ENCODE measurements at places on chromosomes 2 and 18.

- H3K27me3 ChIP-seq: peaks cover 33% of the 10 kb centered on the region
- no peaks in the 10 kb centered on the region for H3K4me1 ChIP-seq
- no peak overlapping the region for H3K4me3 ChIP-seq
- no peak overlapping the region for H3K27ac ChIP-seq
Measured at GRCh38 chr2:173819852-173820251, 145.3 kb downstream of the SP3 start.

GRCh38 chr18:34695310-34695709 is 14.8 kb upstream of the DTNA start:
- H3K4me3 ChIP-seq: no peak overlapping the region
- no peak for DNase-seq
- no peaks in the 10 kb centered on the region for H3K4me1 ChIP-seq
- H3K27ac ChIP-seq: no peak overlapping the region
- no peaks in the 10 kb centered on the region for H3K36me3 ChIP-seq

- peak; percentile 38 for DNase-seq
- H3K27me3 ChIP-seq: no peaks in the 10 kb centered on the region
- H3K27ac ChIP-seq: no peak overlapping the region
- H3K4me3 ChIP-seq: no peak overlapping the region
Measured at GRCh38 chr18:25345081-25345866, 6.7 kb downstream of the ZNF521 start.

DNA sequence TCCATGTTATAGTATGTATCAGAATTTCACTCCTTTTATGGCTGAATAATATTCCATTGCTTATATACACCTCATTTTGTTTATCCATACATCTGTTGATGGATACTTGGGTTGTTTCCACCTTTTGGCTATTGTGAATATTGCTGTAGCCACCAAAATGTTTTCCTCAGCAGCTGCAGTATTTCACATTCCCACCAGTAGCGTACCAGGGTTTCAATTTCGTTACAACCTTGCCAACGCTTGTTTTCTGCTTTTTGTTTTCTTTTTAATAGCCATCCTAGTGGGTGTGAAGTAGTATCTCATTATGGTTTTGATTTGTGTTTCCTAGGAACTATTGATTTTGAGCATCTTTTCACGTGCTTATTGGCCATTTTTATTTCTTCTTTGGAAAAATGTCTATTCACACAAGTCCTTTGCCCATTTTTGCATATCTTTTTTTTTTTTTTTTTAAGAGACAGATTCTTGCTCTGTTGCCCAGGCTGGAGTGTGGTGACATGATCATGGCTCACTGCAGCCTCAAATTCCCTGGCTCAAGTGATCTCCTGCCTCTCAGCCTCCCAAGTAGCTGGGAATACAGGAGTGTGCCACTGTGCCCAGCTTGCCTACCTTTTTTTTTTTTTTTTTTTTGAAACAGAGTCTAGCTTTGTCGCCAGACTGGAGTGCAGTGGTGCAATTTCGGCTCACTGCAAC is 14.2 kb downstream of the UBXN2A start:
- peak; percentile 50 for DNase-seq
- H3K4me1 ChIP-seq: no peaks in the 10 kb centered on the region
- peak overlapping the region; percentile 66 for H3K4me3 ChIP-seq
- no peaks in the 10 kb centered on the region for H3K36me3 ChIP-seq
- peak overlapping the region; percentile 23 for H3K27ac ChIP-seq

GRCh38 chr2:203400805-203401585 is 72.8 kb downstream of the ABI2 start:
- peak overlapping the region; percentile 43 for H3K27ac ChIP-seq
- peaks cover 58% of the 10 kb centered on the region for H3K4me1 ChIP-seq
- H3K4me3 ChIP-seq: no peak overlapping the region
- no peaks in the 10 kb centered on the region for H3K27me3 ChIP-seq

- H3K4me1 ChIP-seq: no peaks in the 10 kb centered on the region
- no peak overlapping the region for H3K27ac ChIP-seq
- H3K4me3 ChIP-seq: no peak overlapping the region
- DNase-seq: no peak
Measured at GRCh38 chr2:127829845-127830246, 18.9 kb upstream of the WDR33 start.

DNA sequence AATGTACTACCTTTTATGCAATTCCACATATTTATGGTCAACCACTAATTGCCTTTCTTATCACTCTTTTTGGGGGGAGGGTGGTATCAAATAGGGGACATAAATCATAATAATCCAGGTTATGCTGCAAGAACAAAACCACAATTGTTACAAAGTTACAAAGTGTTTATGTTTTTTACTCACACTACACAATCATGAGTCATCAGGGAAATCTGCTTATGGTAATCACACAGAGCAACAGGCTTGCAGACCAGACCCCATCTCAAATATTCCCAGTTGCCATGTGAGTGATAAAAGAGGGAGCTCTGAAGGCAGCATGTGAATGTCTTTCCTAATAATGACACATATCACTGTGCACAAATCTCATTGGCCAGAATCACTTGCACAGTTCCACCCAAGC is 304.7 kb upstream of the TMEFF2 start:
- peak; percentile 3 for DNase-seq
- peaks cover 15% of the 10 kb centered on the region for H3K4me1 ChIP-seq
- no peak overlapping the region for H3K27ac ChIP-seq
- no peaks in the 10 kb centered on the region for H3K36me3 ChIP-seq
- H3K4me3 ChIP-seq: no peak overlapping the region

- H3K36me3 ChIP-seq: no peaks in the 10 kb centered on the region
- no peak for DNase-seq
- H3K27me3 ChIP-seq: no peaks in the 10 kb centered on the region
- H3K4me3 ChIP-seq: no peak overlapping the region
- no peak overlapping the region for H3K27ac ChIP-seq
Measured at GRCh38 chr2:193201583-193201982, 1006.9 kb upstream of the TMEFF2 start.

- no peaks in the 10 kb centered on the region for H3K27me3 ChIP-seq
- no peak overlapping the region for H3K27ac ChIP-seq
- DNase-seq: no peak
- no peaks in the 10 kb centered on the region for H3K4me1 ChIP-seq
Measured at GRCh38 chr2:128788636-128789220, 470.1 kb upstream of the HS6ST1 start.

- no peaks in the 10 kb centered on the region for H3K36me3 ChIP-seq
- H3K4me1 ChIP-seq: peaks cover 14% of the 10 kb centered on the region
- H3K27ac ChIP-seq: no peak overlapping the region
- H3K27me3 ChIP-seq: no peaks in the 10 kb centered on the region
- no peak overlapping the region for H3K4me3 ChIP-seq
- DNase-seq: no peak
Measured at GRCh38 chr2:70045405-70045804, 41.9 kb upstream of the PCBP1 start.

- H3K27ac ChIP-seq: no peak overlapping the region
- 0 out of 2 replicates have a peak, but pooled peaks cover 6% of the 10 kb centered on the region for H3K27me3 ChIP-seq
Measured at GRCh38 chr2:183070942-183071844, 7.4 kb upstream of the DUSP19 start.

DNA sequence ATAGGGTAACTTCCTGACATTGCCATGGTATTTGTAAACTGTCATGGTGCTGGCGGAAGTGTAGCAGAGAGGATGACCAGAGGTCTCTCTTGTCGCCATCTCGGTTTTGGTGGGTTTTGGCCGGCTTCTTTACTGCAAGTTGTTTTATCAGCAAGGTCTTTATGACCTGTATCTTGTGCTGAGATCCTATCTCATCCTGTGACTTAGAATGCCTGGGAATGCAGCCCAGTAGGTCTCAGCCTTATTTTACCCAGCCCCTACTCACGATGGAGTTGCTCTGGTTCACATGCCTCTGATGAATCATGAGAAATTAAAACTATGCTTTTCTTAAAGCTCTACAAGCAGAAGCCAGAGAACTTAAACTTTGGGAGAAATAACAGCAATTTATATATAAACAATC is 12.7 kb upstream of the NFU1 start:
- no peak overlapping the region for H3K27ac ChIP-seq
- no peaks in the 10 kb centered on the region for H3K4me1 ChIP-seq
- no peak for DNase-seq
- no peaks in the 10 kb centered on the region for H3K27me3 ChIP-seq
- H3K4me3 ChIP-seq: no peak overlapping the region

- H3K4me3 ChIP-seq: no peak overlapping the region
- H3K27me3 ChIP-seq: no peaks in the 10 kb centered on the region
- no peaks in the 10 kb centered on the region for H3K4me1 ChIP-seq
Measured at GRCh38 chr18:31549416-31549815, 42.3 kb upstream of the TTR start.

DNA sequence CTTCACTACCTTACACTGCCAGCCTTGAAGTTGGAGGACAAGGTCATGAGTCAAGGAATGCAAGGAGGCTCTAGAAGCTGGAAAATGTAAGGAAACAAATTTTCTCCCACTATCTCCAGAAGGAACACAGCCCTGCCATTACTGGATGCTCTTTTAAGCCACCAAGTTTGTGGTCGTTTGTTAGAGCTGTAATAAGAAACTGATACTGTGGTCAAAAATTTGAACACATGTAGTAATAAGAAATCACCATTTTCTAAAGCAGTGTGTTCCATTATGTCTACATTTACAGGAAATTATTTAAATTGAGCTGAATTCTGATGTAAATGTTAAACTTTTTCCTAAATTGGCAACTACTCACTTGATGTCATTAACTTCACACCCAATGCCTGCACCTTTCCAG is 729.0 kb downstream of the KCNJ3 start:
- no peak overlapping the region for H3K4me3 ChIP-seq
- no peak overlapping the region for H3K27ac ChIP-seq
- H3K36me3 ChIP-seq: no peaks in the 10 kb centered on the region
- H3K27me3 ChIP-seq: no peaks in the 10 kb centered on the region
- DNase-seq: no peak

- H3K27ac ChIP-seq: no peak overlapping the region
- no peaks in the 10 kb centered on the region for H3K27me3 ChIP-seq
- H3K4me3 ChIP-seq: no peak overlapping the region
- H3K4me1 ChIP-seq: no peaks in the 10 kb centered on the region
- DNase-seq: peak; percentile 1
Measured at GRCh38 chr2:162677476-162677875, 161.1 kb downstream of the KCNH7 start.

- no peak for DNase-seq
- H3K27me3 ChIP-seq: no peaks in the 10 kb centered on the region
- no peaks in the 10 kb centered on the region for H3K36me3 ChIP-seq
- H3K4me3 ChIP-seq: no peak overlapping the region
- peaks cover 5% of the 10 kb centered on the region for H3K4me1 ChIP-seq
Measured at GRCh38 chr2:106124106-106124756, 69.9 kb downstream of the UXS1 start.

GRCh38 chr2:29518646-29519337 is 402.6 kb downstream of the ALK start:
- 0 out of 2 replicates have a peak overlapping the region, but pooled peaks have one; percentile 29 for H3K4me3 ChIP-seq
- DNase-seq: no peak
- no peaks in the 10 kb centered on the region for H3K36me3 ChIP-seq
- no peaks in the 10 kb centered on the region for H3K27me3 ChIP-seq

GRCh38 chr2:200616656-200617055 is 30.8 kb downstream of the AOX1 start:
- peak; percentile 26 for DNase-seq
- peak overlapping the region; percentile 40 for H3K27ac ChIP-seq
- H3K4me1 ChIP-seq: peaks cover 60% of the 10 kb centered on the region
- H3K4me3 ChIP-seq: no peak overlapping the region
- no peaks in the 10 kb centered on the region for H3K36me3 ChIP-seq

- no peaks in the 10 kb centered on the region for H3K36me3 ChIP-seq
- H3K4me1 ChIP-seq: no peaks in the 10 kb centered on the region
- no peaks in the 10 kb centered on the region for H3K27me3 ChIP-seq
- no peak overlapping the region for H3K27ac ChIP-seq
Measured at GRCh38 chr2:40680547-40680946, 228.7 kb upstream of the SLC8A1 start.

DNA sequence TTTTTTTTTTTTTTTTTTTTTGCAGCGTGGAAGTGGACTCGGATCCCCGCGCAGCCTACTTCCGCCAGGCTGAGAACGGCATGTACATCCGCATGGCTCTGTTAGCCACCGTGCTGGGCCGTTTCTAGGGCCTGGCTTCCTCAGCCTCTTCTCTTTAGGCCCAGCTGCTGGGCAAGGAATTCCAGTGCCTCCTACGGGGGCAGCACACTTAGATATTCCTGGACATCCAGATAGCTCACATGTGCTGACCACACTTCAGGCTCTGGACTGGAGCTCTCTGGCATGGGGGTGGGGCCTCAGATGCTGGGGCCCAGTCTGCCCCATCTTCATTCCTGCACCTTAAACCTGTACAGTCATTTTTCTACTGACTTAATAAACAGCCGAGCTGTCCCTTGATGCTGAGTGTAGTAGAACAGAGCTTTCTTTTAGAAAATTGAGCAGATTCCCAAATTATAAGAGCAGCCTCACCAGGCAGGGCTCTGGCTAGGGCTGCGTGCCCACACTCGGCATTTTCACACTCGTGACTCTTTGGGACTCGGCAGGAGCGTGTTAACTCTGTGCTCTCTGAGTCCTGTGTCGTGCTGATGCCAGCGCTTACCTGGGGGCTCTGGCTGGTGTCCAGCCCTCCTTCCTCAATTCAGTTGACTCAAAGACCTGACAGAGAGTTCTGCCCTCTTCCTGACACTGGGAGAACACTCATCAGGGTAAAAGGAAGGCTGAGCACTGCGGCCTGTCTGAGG is 19.3 kb downstream of the SLC30A3 start:
- no peaks in the 10 kb centered on the region for H3K27me3 ChIP-seq
- no peaks in the 10 kb centered on the region for H3K4me1 ChIP-seq
- H3K27ac ChIP-seq: no peak overlapping the region
- no peak overlapping the region for H3K4me3 ChIP-seq
- peaks cover 6% of the 10 kb centered on the region for H3K36me3 ChIP-seq
- DNase-seq: no peak

DNA sequence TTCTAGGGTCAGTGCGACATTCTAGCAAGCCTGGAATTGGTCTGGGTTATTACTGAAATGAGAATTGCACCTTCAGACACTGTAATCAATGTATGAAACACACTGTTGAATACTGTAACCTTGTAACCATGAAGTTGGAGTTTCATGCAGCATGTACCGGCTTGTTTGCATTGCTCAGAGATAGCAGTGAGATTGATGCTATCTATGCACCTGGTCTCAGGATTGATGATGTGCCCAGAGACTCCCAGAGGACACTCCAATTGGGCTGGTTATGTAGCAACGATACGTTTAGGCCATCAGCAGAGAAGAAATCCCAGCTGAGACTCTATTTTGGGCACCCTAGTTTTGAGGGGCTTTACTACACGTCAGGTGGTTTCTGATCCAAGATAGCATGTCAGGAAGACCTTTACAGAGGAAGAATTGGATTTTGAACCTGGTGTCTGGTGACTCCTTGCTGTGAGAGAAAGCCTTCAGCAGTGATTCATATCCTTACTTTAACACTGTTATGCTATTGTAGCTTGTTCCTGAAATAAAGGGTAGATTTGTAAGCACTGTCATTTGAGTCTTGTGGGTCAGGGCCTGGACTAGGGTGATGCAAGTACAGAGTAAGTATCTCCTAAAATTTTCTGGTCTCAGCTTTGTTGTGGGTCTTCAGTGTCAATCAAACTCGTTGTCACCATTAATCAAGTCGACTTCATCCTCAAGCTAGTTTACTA is 305.1 kb upstream of the GULP1 start:
- no peaks in the 10 kb centered on the region for H3K36me3 ChIP-seq
- peak; percentile 30 for DNase-seq
- H3K27ac ChIP-seq: no peak overlapping the region
- H3K27me3 ChIP-seq: no peaks in the 10 kb centered on the region

GRCh38 chr2:170204298-170204951 is 26.5 kb downstream of the MYO3B start:
- no peak overlapping the region for H3K4me3 ChIP-seq
- DNase-seq: no peak
- no peaks in the 10 kb centered on the region for H3K36me3 ChIP-seq

- H3K4me1 ChIP-seq: peaks cover 31% of the 10 kb centered on the region
- H3K27ac ChIP-seq: no peak overlapping the region
- no peaks in the 10 kb centered on the region for H3K36me3 ChIP-seq
- H3K4me3 ChIP-seq: no peak overlapping the region
- H3K27me3 ChIP-seq: no peaks in the 10 kb centered on the region
Measured at GRCh38 chr2:28267282-28267681, 125.4 kb upstream of the FOSL2 start.
